ENCODE measurements at places on chromosomes 6 and 20.

GRCh38 chr20:49951151-49951550 is 15.0 kb downstream of the RNF114 start:
- DNase-seq, result no peak

DNA sequence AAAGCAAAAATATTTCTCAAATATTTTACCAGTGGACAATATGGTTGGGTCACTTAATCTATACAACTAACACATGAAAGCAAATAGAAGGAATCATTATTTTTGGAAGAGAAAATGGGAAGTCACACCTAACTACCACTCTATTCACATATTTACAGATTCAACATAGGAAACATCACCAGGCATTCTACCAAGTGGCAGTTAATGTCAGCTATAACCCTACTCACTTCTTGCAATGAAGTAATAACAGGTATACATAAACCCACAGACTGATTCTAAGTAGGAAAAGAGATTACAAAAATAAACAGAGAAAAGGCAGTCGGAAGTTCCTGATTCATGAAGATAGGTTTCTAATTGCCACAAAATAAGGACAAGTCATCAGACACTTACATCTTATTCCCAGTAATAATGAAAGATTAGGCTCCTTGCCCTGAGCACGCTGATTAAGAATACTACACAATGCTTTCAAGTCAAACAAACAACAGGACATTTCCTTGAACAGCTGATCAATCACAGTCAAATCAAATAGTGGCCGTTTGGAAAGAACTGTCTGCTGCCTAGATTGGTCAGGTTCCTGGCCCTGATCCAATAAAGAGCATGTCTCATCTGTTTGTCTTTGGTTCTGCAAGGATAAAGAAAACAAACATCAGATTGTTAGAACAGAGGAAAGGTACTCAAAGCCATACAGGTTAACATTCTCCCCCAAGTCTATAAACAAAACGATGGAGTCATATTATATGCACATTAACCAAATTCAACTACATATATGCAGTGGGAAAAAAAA is 79.2 kb upstream of the PLN start:
- DNase-seq, result no peak

- DNase-seq, result no peak
Measured at GRCh38 chr20:57378646-57379262, 12.4 kb upstream of the RBM38 start.

GRCh38 chr20:20780127-20780824 is 67.8 kb upstream of the RALGAPA2 start:
- peak; percentile 14 for DNase-seq

Measured in CD4-positive, alpha-beta T cell treated with Interferon alpha-2 for 1 hour (primary cell).